ENCODE measurements at places on chromosomes 11 and 22. TPM values are rescaled to one million over a fixed set of nuclear protein-coding genes. Genes with fewer than 3 reads are reported as not detected.

Gene OR51B4
- total RNA-seq: not detected

Gene NECTIN1
- total RNA-seq: 97.6 TPM

Gene GRAMD1B
- 21.2 TPM for total RNA-seq

Gene ESAM
- total RNA-seq: not detected

Gene YAP1
- 111 TPM for total RNA-seq

Gene BDNF
- total RNA-seq: 5.4 TPM

- DNase-seq: no peak
Measured at GRCh38 chr22:27466778-27467438, 334.6 kb downstream of the MN1 start.

GRCh38 chr22:20405931-20406685, 12.2 kb downstream of the ZNF74 start:
- DNase-seq: no peak

DNA sequence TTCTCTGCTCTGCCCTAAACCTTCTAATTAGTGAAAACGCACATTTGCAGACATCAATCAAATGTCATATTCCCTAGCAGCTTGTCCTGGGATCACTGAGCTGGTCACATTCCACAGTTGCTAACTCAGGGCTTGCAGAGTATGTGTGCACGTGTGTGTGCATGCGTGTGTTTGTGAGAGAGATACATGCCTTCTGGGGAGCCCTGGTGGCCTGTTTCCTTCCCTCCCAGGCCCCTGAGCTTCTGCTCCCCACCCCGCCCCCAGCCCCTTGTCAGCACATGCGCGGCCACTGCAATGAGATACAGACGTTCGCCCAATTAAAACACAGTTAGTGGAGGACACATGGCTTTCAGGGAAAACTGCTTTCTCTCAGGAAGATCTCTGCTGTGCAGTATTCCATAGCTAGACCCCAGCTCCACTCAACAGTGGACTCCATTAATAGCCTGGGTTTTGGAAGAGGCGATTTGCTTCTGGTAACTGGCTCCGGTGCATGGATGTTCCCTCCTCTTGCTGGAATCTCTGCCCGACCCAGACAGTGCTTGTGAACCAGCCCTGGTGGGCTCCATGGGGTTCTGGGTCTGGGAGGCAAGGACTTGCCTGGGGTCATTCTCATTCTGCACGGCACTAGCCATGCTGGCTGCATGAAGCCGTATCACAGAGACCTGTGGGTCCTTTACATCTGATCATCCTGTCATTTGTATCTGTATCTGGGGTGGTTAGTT, 17.7 kb downstream of the LRP5 start:
- DNase-seq: no peak

- DNase-seq: no peak
Measured at GRCh38 chr11:43639920-43640319, 40.6 kb upstream of the HSD17B12 start.

GRCh38 chr22:17980638-17981051, 43.7 kb downstream of the MICAL3 start:
- no peak for DNase-seq

GRCh38 chr11:123477205-123477907, 47.3 kb downstream of the GRAMD1B start:
- no peak for DNase-seq

- DNase-seq: no peak
Measured at GRCh38 chr11:44842220-44842619, 108.5 kb downstream of the TP53I11 start.

GRCh38 chr11:130865091-130865773, 51.0 kb downstream of the SNX19 start:
- DNase-seq: no peak
